ENCODE measurements at places on chromosomes 4 and X.

DNA sequence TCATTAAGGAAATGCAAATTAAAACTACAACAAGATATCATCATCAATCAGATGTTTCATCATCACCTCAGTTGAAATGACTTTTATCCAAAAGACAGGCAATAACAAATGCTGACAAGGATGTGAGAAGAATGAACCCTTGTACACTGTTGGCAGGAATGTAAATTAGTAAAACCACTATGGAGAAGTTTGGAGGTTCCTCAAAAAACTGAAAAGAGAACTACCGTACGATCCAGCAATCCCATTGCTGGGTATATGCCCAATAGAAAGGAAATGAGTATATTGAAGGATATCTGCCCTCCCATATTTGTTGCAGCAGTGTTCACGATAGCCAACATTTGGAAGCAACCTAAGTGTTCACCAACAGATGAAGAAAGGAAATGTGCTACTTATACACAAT lies 50.6 kb upstream of the STARD8 start:
- no peak for DNase-seq

- DNase-seq, result no peak
Measured at GRCh38 chr4:19224820-19225219, 1026.9 kb upstream of the SLIT2 start.

DNA sequence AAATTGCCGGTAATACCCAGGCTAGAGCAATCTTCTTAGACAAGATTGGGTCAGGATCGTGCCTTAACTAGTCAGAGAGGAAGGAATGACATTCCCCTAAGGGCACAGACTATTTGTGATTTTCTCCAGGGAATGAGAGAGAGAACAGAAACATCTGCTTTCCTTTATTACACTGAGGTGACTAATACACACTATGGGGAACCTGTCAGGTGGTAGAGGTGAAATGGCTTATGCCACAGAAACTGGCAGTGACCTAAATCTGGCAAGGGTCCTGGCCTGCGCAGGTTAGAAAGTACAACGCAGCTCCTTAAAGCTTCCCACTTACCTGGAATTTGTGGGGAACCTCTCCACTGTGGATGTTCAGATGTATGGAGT lies 16.6 kb upstream of the HPGD start:
- DNase-seq, result no peak

GRCh38 chrX:50211510-50211909 lies 6.9 kb downstream of the CCNB3 start:
- DNase-seq, result no peak

DNA sequence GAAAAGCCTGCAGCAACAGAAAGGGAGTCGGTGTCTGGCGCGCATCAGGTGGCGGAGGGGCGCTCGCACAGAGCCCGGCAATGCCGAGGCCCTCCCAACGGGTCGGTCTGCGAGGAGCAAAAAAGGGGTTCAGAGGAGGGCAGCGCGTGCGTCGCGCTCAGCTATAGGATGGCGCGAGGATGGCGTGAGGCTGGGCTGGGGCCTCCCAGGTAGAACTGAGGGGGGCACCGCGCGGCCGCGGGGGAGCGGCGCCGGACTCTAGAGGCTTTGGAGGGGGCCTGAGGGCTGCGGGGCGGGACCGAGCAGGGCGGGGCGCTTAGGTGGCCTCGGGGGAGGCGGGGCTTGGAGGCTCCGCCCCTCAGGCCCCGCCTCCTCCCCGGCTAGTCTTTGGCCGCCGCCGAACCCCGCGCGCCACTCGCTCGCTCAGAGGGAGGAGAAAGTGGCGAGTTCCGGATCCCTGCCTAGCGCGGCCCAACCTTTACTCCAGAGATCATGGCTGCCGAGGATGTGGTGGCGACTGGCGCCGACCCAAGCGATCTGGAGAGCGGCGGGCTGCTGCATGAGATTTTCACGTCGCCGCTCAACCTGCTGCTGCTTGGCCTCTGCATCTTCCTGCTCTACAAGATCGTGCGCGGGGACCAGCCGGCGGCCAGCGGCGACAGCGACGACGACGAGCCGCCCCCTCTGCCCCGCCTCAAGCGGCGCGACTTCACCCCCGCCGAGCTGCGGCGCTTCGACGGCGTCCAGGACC lies at the start of gene PGRMC1:
Gene PGRMC1 (plus strand): TSS at position 414 of the 751 bp plus-strand sequence. CDS start 79 bp downstream, at position 493.
- peak; percentile 90 for DNase-seq

GRCh38 chr4:16225167-16225862 lies 956 bp downstream of the TAPT1 start:
- DNase-seq, result no peak

- DNase-seq, result no peak
Measured at GRCh38 chrX:37997096-37997495, 9.3 kb upstream of the SYTL5 start.

GRCh38 chrX:150569155-150569477 lies 695 bp downstream of the MTM1 start:
- DNase-seq, result no peak

- DNase-seq, result no peak
Measured at GRCh38 chr4:152265149-152265621, 270.7 kb downstream of the FBXW7 start.

GRCh38 chr4:33959519-33959918 lies 2284.8 kb downstream of the ARAP2 start:
- DNase-seq, result no peak

- DNase-seq, result no peak
Measured at GRCh38 chr4:95362906-95363558, 185.7 kb downstream of the UNC5C start.

- no peak for DNase-seq
Measured at GRCh38 chr4:61198686-61199085, 1.4 kb upstream of the ADGRL3 start.

GRCh38 chr4:189088780-189089179 lies 851.9 kb upstream of the FRG1 start:
- no peak for DNase-seq

- DNase-seq, result no peak
Measured at GRCh38 chrX:128599632-128600031, 547.4 kb upstream of the ACTRT1 start.

GRCh38 chr4:185218312-185218711 lies 8.9 kb downstream of the SNX25 start:
- no peak for DNase-seq

- no peak for DNase-seq
Measured at GRCh38 chrX:124348885-124349453, 2.6 kb downstream of the SH2D1A start.

DNA sequence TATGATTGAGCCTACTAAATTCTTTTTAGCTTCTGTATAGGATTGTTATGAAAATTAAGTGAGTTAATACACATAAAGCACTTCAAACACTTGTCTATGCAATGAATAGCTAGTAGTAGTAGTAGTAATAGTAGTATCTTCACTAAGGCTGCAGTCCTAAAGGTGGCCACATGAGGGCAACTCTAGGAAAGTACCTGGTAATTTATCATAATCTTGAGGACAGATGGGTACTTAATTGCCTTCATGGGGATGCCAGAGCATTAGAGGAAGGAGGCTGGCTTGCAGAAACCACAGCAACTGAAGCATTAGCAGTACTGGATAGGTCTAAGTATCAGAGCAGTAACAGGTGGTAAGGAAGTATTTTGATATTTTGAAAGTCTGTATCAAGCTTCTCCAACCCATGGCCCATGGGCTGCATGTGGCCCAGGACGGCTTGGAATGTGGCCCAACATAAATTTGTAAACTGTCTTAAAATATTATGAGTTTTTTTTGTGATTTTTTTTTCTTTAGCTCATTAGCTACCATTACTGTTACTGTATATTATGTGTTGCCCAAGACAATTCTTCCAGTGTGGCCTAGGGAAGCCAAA lies 17.3 kb downstream of the NIPAL1 start:
- no peak for DNase-seq

DNA sequence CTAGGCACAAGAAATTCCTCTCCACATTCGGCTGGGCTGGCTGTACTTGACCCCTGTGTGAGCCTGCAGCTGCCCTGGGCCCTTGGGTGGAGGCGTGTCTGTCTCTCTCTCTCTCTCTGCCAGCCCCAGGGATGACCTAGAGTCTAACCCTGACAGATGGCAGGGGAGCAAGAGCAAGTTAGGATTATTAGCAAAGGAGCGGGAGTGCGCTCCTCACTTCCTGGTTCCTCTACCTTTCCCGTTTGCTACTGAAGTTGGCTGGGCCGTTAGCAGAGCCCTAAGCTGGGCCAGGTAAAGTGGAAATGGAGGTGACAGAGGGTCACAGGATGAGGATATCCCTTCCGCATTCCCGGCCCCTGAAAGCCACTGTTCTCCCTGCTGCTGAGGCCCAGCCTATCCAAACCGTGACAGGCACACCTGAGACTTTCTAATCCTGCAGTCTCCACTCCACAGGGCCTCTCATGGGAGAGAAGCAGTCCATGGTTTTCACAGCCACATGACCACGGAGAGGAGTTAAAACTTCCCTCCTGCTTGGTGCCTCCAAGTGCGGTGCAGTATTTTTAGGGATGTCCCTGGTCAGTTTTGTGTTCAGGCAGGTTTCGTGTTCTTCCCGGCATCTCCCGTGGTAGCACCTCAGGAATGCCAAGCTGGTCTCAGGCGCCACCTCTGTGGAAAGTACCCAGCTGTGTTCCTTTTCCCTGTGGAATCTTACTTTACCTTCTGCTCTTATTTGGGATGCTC lies 79.3 kb downstream of the CLDN22 start:
- no peak for DNase-seq

DNA sequence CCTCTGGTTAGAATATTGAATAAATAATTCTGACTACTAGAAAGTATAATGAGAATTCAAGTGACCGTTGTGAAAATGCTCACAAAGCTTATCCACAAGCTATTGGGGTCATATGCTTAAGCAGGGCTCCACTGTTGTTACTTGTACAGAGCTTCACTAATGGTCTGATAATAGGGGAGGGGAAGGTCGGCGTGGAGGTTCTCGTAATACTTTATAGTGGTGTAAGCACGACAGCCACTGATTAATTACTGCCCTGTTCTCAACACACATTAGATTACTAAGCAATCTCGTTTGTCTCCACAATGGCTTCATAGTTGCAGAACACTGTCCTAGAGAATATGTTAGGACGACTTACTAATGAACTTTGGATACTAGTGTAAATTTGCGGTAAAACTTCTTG lies 11.6 kb downstream of the UNC5C start:
- DNase-seq, result no peak

GRCh38 chrX:46255046-46255445 lies 290.2 kb downstream of the ZNF674 start:
- no peak for DNase-seq

DNA sequence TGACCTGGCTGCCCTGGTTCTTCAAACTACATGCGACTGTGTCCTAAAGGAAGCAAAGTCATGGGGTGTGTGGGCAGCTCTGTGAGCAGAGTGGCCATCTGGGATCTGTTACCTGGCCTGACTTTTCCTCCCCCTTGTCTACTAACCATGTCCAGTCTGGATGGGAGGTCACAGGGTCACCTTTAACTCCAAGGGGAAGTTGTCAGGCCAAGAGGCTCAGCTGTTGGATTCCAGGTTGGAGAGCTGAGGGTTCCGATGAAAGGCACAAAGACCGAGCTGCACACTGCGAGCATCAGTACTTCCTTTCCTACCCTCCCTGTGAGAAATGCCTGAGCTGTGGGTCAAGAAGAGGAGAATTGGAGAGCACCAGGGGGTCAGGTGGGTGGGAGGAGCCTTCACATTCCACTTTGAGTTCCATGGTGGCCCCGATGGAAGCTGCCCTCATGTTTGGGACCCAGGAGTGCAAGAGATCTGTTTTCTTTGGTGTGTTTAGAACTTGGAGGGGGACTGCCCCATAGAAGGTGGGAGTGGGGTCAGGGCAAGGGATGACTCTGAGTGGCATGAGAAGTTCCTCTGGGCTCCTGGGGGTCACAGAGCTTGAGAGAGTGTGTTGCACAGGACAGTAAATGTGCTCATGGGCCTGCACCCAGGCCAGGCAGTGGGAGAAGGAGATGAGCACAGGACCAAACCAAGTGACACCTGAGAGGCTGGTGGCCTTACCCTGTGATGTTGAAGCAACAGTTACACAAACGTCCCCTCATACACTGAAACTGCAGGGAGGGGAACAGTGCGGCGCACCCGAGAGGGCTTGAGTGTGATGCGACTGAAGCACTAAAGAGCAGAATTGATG lies 36.2 kb downstream of the RGS12 start:
- DNase-seq, result no peak

GRCh38 chr4:25923745-25924144 lies 9.7 kb downstream of the SMIM20 start:
- DNase-seq, result no peak

DNA sequence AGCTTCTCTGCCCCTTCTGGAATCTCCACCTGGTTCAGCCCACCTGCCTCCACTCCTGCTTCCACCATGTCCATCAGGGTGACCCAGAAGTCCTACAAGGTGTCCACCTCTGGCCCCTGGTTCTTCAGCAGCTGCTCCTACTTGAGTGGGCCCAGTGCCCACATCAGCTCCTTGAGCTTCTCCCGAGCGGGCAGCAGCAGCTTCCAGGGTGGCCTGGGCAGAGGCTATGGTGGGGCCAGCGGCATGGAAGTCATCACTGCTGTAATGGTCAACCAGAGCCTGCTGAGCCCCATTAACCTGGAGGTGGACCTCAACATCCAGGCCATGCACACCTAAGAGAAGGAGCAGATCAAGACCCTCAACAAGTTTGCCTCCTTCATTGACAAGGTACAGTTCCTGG lies 74.4 kb upstream of the ZXDA start:
- no peak for DNase-seq

- no peak for DNase-seq
Measured at GRCh38 chrX:78493180-78493579, 165.8 kb upstream of the CYSLTR1 start.

DNA sequence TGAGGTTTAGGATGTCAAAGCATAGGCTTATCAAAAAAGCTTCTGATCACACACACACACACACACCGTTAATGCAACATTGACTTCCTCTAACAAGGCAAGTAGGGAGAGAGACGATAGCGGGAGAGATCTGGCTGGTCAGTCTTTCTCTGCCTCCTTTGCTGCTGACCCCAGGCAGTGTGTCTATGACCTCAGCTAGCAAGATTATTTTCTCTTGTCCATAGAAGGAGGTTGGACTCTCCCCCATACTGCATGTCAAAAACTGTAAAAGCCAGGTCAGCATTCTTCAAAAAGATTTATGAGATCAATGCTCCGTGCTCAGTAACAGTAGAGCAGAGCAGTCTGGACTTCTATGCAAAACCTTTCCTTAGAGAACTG lies 63.5 kb upstream of the PGM2 start:
- no peak for DNase-seq

DNA sequence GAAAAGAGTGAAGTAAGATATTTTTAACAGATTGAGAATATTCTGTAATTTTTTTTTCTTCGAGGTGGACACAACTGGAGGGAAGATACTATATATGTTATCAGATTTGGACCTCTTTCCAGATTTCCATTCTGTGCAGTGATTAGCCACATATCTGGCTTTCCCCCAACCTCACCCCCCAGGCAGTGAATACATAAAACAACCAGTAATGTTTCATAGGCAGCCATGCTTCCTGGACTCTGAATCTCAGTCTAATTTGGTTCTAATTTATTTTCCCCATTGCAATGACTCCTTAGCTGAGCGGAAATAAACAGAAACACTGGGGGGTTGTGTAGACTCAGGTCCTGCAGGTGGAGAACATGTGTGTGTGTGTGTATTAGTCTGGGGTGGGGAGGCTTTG lies 226.5 kb downstream of the FBXW7 start:
- DNase-seq, result no peak

DNA sequence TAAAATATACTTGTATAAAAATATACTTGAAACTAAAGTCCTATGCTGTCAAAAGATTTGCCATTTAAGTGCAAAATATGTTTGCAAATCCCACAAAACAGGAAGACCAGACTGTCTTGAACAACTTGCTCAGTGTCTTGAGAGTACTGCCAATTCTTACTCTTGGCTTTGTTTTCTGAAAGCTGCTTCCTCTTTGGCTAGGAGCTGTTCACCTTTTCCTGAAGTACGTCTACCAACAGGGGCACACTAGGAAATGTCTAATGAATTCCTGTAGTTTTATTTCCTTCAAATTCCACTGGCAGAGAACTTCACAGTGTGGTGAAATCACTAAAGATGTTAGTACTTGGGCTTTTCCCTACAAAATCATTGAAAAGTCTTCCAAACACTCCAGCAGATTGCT lies 46.4 kb upstream of the ABCG2 start:
- DNase-seq, result no peak

Data from tibial artery (tissue), 4 donors.